Activated CD8-positive, alpha-beta T cell treated with anti-CD3 and anti-CD28 coated beads, Interleukin-2, amount 10 ng/mL, durations not matched to agents 7 days and 5 days (primary cell): ENCODE measurements at places on chromosomes 7 and 10.

DNA sequence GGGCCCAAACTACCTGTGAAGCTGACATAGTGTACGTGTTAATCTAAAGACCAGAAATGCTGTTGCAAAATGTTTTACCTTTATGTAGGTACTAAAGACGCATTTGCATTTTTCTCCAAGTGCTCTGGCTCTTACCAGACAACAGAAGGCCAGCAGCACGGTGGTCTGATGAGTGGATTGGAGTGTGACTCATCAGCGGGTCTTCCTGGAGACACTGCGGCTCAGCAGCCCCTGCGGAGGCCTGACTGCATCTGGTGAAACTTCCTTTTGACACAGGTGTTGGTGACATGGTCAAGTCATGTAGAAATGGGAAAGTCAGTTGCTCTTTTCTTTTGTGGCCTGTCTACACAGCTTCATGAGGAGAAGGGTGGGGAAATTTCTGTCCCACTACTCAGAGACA, 723.6 kb downstream of the INHBA start:
- H3K4me3 ChIP-seq, result no peak overlapping the region
- H3K36me3 ChIP-seq, result no peaks in the 10 kb centered on the region
- H3K27me3 ChIP-seq, result no peaks in the 10 kb centered on the region
- no peaks in the 10 kb centered on the region for H3K4me1 ChIP-seq
- no peak for DNase-seq

DNA sequence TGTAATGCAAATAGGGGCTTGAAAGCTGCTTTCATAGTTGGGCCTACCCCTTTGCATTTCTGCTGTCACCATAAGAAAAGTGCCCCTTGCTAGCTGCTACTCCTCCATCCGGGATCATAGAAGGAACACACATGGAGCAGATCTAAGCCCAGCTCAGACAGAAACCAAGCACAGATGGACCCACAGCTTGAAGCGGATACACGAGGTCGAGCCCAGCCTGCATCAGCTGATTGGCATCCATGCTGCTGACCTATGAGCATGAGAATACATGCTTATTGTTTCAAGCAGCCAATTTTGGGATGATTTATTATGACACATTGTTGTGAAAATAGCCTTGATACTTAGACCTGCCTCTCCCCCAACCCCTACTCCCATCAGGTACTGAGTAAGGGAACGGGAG, 109.2 kb downstream of the ZNF467 start:
- no peak overlapping the region for H3K27ac ChIP-seq
- peak; percentile 14 for DNase-seq
- peaks cover 1% of the 10 kb centered on the region for H3K4me1 ChIP-seq
- H3K36me3 ChIP-seq, result no peaks in the 10 kb centered on the region

- H3K27ac ChIP-seq, result no peak overlapping the region
- DNase-seq, result no peak
- peaks cover 72% of the 10 kb centered on the region for H3K36me3 ChIP-seq
- H3K27me3 ChIP-seq, result no peaks in the 10 kb centered on the region
These were observed 48.0 kb downstream of the PITRM1 start for GRCh38 chr10:3124412-3125175.

GRCh38 chr7:154503962-154504550, 451.9 kb downstream of the DPP6 start:
- H3K4me1 ChIP-seq, result no peaks in the 10 kb centered on the region
- H3K27ac ChIP-seq, result no peak overlapping the region
- no peaks in the 10 kb centered on the region for H3K27me3 ChIP-seq
- no peak for DNase-seq

DNA sequence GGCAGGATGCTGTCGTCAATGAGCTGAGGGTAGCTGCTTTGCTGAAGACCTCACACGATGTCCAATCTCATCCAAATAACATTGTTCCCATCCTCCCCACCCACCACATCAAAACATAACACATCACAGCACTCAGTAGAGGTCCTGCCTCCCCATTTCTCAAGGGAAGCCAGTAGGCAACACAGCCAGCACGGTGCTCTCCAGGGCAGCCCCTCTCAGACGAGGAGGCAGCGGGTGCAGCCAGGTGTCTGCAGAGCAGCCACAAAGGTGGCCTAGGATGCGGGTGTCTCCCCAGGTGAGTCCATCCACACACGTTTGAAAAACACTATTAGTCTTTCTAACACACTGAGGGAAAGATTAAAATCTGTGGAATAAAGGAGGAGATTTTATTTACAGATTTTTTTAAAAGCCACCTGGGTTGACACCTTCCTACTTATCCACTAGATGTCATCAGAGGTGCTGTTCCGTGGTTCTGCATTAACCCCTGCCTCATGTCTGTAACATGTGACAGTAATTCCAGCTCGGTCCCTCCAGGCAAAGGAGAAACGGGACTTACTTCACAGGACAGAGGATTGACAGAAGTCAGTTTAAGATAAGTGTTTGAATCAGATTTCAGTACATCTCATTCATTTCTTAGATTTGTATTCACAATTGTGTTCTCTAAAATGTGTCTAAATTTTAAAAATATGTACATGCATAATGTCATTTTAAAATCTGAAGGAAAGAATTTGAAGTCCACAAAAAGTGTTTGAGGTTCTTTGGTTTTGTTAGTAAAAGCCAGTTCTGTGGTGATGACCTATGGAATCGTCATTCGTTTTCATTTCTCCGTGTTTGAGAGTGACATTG, 68.0 kb downstream of the LANCL2 start:
- H3K27ac ChIP-seq, result no peak overlapping the region
- no peaks in the 10 kb centered on the region for H3K36me3 ChIP-seq
- H3K4me3 ChIP-seq, result no peak overlapping the region

DNA sequence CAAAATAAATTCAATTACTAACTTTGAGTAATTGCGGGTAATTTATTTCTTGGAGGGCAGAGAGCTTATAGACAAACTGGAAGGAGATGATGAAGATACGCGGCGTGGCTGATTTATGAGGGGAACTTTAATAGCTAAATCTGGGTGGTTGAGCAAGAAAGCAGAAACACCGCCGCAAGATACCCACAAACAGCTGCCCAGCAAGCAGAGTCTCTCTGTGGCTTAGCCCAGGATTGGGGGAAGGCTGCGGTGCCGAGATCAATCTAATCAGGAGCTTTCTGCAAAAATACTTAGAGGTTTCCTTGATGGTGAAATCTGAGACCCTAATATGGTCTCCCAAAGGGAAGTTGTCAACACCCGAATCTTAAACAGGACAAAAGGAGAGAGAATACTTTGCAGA, 94.9 kb upstream of the MGMT start:
- H3K27me3 ChIP-seq, result peaks cover 21% of the 10 kb centered on the region
- DNase-seq, result no peak
- no peaks in the 10 kb centered on the region for H3K36me3 ChIP-seq
- H3K4me1 ChIP-seq, result no peaks in the 10 kb centered on the region
- no peak overlapping the region for H3K27ac ChIP-seq

- H3K27me3 ChIP-seq, result no peaks in the 10 kb centered on the region
- H3K4me1 ChIP-seq, result no peaks in the 10 kb centered on the region
- H3K36me3 ChIP-seq, result peaks cover 1% of the 10 kb centered on the region
- no peak for DNase-seq
- H3K27ac ChIP-seq, result no peak overlapping the region
These were observed 69.6 kb downstream of the VPS50 start for GRCh38 chr7:93301736-93302135.

- no peaks in the 10 kb centered on the region for H3K4me1 ChIP-seq
- DNase-seq, result no peak
- H3K27me3 ChIP-seq, result peaks cover 24% of the 10 kb centered on the region
- no peaks in the 10 kb centered on the region for H3K36me3 ChIP-seq
- H3K4me3 ChIP-seq, result no peak overlapping the region
- H3K27ac ChIP-seq, result no peak overlapping the region
These were observed 17.3 kb downstream of the SFTPA1 start for GRCh38 chr10:79628083-79628482.

DNA sequence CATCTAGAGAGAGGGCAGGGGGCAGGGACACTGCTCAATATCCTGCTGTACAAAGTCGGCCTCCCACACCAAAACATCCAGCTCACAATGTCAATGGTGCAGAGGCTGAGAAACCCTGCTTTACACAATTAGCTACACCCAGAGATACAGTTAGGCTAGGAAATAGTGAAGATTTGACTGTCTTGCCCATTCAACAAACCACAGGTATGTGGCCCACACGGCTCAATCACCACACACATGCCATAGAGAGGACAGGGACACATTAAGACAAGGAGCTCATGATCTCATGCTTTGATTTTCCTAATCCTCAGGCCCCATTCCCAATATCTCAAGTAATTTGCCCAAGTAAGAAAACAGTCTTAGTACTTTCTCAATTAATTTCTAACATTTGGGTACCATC, 110.4 kb downstream of the OSBPL3 start:
- H3K4me1 ChIP-seq, result peaks cover 36% of the 10 kb centered on the region
- H3K36me3 ChIP-seq, result peaks cover 66% of the 10 kb centered on the region
- H3K27me3 ChIP-seq, result no peaks in the 10 kb centered on the region
- no peak overlapping the region for H3K4me3 ChIP-seq

- H3K4me1 ChIP-seq, result peaks cover 14% of the 10 kb centered on the region
- no peak for DNase-seq
- H3K36me3 ChIP-seq, result no peaks in the 10 kb centered on the region
- H3K27ac ChIP-seq, result no peak overlapping the region
These were observed 13.7 kb upstream of the LAMB4 start for GRCh38 chr7:108143658-108144420.

DNA sequence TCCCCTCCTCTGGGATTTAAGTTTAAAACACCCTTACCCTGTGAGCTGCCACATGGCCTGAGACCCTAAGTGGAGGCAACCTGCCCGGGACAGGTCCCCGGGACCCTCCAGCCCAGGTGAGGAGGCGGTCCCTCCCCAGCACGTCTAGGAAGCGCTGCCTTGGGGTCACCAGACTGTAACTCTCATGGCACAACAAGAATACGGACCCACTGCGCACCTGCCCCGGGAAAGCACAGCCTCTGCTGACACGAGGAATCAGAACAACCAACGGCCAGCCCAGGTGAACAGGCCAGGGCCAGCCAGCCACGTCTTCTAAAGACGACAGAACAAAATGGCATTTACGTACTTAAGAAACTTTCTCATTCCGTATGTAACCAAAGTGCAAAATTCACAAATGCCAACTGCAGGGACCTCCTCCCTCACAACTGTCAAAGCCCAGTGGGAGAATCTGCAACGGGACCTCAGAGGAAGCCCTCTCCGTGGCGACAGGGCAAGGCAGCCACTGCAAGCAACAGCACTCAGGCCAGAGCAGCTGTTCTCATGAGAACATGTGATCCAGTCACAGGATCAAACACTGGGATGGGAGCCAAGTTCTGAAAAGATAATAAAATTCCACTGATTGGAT, 208.4 kb downstream of the DIP2C start:
- DNase-seq, result no peak
- H3K4me1 ChIP-seq, result peaks cover 3% of the 10 kb centered on the region
- no peak overlapping the region for H3K27ac ChIP-seq
- no peak overlapping the region for H3K4me3 ChIP-seq
- no peaks in the 10 kb centered on the region for H3K27me3 ChIP-seq

DNA sequence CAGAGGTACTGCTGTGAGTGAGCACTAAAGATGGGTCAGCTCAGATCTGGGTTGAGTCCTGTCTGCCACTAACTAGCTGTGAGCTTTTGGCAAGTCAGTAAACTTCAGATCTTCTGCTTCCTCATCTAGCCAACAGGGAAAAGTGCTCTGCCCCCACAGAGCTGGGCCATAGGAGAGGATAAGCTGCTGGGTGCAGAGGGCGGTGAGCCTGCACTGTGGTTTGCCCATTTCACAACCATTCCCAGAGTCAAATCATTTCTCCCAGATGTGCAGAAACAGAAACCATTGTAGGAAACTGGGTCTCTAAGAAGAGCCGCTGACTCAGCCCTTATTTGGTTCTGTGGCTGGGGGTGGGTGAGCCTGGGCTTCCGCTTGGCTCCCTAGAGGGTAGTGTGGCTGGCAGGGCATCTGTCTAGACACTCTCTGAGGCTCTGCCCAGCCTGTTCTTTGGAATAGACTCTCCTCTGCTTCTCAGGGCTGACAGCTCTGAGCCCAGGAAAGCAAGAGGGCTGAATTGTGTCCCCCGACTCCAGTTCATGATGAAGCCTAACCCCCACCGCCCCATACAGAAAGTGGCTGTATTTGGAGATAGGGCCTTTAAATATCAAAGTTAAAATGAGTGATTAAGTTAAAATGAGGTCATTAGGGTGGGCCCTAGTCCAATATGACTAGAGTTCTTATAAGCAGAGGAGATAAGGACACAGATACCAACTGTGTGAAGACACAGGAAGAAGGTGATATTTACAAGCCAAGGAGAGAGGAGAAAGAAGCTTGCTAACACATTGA, 29.5 kb upstream of the ARHGAP22 start:
- peak overlapping the region; percentile 28 for H3K4me3 ChIP-seq
- peaks cover 35% of the 10 kb centered on the region for H3K27me3 ChIP-seq
- H3K4me1 ChIP-seq, result peaks cover 19% of the 10 kb centered on the region
- H3K27ac ChIP-seq, result peak overlapping the region; percentile 47

DNA sequence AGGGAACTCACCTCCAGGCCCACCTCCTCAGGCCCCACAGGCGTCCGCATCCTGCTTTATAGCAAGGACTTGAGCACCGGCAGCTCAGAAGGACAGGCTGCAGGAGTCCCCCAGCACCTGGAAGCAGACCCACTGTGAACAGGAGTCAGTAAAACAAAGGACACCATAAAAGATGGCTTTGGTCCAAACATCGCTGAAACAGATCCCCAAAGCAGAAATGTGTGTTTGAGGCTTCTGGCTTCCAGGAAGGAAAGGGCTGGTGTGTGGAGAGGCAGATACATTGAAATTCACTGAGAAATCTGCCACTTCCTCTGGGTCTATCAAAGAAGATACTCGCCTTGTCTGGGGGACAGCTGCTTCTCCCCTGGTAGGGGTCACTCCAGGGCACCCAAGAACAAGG, 286.2 kb downstream of the PLXNA4 start:
- no peak overlapping the region for H3K4me3 ChIP-seq
- H3K27ac ChIP-seq, result no peak overlapping the region
- no peak for DNase-seq
- H3K27me3 ChIP-seq, result peaks cover 4% of the 10 kb centered on the region
- no peaks in the 10 kb centered on the region for H3K36me3 ChIP-seq
- peaks cover 4% of the 10 kb centered on the region for H3K4me1 ChIP-seq

DNA sequence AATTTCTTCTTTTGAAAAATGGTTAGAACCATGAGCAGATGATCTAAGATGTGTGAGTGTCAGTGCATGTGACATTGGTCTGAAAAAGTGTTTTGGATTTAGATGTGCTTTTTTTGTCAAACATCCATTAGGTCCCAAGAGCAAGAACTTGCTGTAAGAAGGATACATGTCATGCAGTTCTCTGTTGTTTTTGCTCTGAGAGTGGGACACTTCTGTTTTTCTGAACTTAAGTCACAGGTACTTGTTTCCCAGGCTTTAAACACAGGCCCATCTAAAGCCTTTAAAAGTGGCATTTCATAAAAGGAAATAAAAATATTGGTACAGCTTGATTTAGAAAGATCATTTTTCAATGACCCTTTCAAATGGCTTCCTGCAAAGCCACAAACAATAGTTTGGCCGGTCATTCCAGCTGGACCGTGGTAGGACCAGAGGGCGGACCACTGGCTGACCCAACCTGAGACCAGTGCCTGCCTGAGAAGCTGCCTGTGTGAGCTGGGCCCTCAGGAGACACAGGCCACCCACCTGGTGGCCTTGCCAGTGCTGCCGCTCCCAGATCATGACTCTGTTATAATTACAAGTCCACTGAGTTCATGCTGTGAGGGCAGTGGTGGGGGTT, 92.7 kb downstream of the EEPD1 start:
- no peaks in the 10 kb centered on the region for H3K27me3 ChIP-seq
- no peak overlapping the region for H3K27ac ChIP-seq
- H3K4me3 ChIP-seq, result no peak overlapping the region
- H3K4me1 ChIP-seq, result no peaks in the 10 kb centered on the region
- H3K36me3 ChIP-seq, result no peaks in the 10 kb centered on the region
- no peak for DNase-seq
